ENCODE measurements at places on chromosomes 2 and 18.
A peak's percentile ranks its signal among the peaks of the same experiment; 100 is the strongest.

- no peak for DNase-seq
Measured at GRCh38 chr2:1676913-1677820, 67.1 kb downstream of the PXDN start.

DNA sequence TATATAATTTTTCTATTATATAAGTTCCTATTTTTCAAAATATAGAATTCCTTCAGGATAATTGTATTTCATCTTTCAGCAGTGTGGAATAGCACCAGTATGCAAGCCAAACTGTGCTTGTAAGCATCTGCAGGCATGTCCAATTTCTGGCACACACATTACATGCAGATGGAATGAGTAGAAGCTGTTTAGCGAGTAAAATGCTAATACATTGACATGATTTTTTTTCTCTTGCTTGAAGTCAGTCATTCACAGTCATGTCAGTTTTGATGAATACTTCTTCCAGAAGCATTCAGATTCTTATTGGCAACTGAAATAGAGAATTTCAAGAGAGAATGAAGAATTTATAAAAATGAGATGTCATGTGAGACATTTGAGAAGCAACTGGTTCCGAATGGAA, 109.4 kb downstream of the CERS6 start:
- no peak for DNase-seq

DNA sequence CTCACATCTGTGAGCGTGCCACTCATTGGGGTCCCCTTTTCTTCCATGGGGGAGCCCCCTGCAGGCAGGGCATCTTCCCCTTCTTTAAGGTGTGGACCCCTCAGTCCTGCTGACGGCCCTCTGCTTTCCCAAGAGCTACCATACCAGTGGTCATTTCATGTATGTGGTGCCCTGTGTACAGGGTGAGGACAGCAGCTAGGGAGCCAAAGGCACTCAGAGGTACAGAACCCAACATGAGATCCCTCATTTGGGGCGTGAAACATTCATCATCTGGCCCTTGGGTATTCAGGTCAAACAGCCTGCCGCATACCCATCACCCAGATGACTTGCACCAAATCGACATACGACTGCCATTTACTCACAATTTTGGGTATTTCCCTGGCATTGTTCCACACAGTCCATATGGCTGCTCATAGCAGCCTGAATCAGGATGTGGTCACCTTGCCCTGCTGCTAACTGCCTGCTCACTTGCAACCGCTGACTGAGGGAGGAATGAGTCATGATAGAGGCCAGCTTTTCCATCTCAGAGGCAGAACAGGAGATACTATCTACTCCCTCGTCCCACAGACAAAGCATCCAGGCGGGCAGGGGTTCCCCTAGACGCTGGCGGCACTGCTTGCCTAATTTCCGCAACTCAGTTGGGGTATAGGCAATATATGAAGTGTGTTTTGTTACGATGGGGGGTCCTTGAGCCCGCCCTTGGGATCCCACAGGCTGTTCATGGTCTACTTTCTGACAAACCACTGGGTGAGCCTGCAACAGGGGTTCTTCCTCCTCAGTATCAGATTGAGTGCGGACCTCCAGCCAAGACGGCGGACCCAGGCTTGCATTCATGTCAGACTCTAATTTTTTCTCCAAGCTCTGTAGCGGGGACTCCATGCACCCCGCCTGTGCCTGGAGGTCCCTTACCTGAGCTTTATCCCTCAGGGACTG, 228.6 kb downstream of the SATB2 start:
- no peak for DNase-seq

GRCh38 chr2:149575752-149576151, 11.8 kb downstream of the MMADHC start:
- no peak for DNase-seq

DNA sequence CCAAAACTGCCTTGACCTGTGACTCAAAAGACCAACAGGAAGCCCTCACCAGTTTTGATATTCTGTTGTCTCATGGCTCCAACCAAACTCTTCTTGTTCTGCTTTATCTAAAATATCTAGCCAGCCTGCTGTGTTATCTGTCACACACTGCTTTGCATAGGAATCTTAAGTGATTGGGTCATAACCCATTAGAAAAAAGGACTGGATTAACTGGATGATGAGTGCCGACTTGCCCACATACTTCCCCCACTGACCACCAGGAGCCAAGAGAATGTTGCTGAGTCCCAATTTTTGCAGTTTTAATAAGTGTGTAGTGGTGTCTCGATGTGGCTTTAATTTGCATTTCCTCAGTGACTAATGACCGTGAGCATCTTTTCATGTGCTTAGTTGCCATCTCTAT, 6.5 kb downstream of the MOGAT1 start:
- DNase-seq: no peak

GRCh38 chr2:196914867-196915460, 11.5 kb downstream of the PGAP1 start:
- DNase-seq: peak; percentile 18

Data from stimulated activated CD4-positive, alpha-beta T cell treated with anti-CD3 and anti-CD28 coated beads, Interleukin-1b, Interleukin-23, amount 100 ng/mL, for 4 hours (primary cell).